RPMI8226 (cell line): ENCODE measurements at places on chromosomes 4 and X.

DNA sequence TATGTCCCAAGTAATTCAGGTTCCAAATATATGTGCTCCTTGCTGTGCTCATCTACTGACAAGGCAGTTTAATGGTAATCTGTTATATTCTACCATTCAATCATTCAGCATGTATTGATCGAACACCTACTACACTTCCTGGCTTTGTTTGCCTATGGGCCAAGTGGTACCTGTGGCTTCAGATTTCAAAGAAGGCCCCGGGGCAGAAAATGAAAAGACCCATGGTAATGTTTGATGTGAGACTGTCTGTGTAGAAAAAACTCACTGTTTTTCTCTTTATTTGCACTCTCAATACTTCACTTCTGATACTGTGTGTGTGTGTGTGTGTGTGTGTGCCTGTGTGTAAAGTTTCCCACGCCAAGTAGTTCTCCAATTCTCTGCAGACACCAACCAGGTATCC lies 61.0 kb upstream of the FRAS1 start:
- DNase-seq: no peak

DNA sequence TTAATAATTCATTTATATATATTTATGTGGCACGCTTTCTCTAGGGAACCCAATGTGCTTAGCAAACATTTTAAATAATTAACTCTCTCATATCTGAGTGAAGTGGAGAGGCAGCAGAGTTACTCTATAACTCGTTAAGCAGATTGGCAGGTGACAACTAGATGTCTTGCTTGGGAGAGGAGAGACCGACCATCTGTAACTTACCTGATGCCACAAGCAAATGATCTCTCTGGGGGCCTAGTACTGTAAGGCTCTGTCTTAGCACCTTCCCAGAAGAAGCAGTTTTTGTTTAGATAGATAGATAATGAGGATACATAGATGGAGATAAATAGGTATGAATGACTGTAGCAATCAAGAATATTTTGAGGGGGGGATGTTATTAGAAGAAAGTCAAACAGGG lies 11.9 kb upstream of the SEL1L3 start:
- DNase-seq: no peak

DNA sequence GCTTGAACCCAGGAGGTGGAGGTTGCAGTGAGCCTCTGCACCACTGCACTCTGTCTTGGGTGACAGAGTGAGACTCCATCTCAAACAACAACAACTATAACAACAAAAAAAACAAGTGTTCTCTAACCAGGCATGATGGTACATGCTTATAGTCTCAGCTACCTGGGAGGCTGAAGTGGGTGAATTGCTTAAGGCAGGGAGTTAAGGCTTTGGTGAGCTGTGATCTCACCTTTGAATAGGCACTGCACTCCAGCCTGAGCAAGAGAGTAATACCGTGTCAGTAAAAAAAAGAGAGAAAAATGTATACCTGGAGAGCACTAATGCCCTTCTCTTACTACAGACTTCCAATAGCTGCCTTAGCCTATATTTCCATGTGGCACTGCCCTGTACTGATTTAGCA lies 18.9 kb upstream of the USP9X start:
- DNase-seq: no peak

DNA sequence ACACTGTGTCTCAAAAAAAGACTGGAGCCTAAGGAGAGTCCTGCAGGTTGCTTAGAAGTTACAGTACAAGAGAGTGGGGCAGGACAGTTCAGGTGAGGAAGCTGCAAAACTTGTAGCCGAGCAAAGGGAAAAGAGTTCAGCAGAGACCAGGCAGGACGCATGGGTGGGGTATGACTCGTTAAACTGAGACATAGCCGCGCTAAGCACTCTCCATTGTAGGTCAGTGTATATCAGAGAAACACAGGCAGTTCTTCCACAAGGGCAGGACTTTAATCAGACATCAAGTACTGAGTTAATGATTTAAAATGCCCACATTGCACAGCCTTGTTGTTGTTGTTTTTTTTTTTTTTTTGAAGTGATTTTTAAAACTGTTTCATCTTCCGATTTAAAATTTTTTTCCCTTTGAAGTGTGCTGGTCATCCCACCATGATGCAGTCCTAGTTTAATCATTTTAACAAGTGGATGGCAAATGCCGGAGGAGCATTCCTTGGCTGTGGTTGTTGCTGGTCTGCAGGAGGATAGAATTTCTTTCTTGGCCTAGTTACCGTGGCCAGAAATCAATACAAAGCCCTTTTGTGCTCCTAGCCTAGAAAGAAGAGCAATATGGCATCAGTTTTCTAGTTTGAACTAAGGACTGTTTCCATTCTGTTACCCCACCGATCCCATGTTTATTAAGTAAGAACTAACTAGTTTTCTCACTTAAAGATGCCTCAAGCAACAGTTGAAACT lies 10.3 kb downstream of the LAP3 start:
- no peak for DNase-seq

- no peak for DNase-seq
These were observed 2.8 kb downstream of the NKX6-1 start for GRCh38 chr4:84496331-84496705.

- no peak for DNase-seq
These were observed 1072.0 kb upstream of the INTU start for GRCh38 chr4:126560794-126561193.

GRCh38 chr4:139596034-139596683 lies 40.1 kb upstream of the SETD7 start:
- no peak for DNase-seq

DNA sequence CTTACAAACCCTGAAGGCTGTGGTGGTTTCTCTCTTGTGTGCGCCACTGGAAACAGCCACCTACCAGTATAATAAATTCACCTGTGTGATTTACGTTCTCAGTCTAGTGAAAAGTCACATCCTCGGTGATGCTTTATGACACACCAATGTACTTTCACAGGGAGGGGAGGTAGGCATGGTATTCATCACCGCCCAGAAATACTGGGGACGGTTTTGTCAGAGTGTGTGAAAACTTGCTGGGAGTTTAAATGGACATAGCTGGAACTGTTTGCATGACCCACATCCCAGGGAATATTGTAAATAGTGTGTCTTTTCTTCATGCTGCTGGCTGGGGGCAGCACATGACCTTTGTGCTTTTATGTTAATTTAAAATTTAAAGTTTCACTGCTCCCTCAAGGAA lies 421.8 kb downstream of the MAPK10 start:
- DNase-seq: no peak

GRCh38 chrX:149527705-149528104 lies 13.1 kb upstream of the EOLA1 start:
- DNase-seq: peak; percentile 44

DNA sequence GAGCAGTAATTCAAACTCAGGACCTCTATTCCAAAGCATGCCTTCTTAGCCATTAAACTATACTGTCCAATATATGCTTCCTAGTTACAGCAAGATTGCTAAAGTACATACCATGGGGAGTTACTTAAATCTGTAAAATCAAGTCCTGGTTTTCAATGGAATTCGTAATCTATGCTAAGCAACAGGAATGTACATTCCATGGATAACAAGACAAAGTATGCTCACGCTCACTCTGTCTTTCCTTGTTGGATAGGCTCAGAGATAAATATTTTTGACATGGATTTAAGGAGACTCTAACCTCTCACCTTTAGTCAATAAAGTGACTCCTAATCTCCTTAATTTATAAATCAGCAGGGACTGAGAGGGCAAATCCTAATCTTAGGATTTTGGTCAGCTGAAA lies 47.3 kb upstream of the STK26 start:
- no peak for DNase-seq
